Large intestine (tissue), 12 donors: ENCODE measurements at places on chromosomes 16 and 17. TPM values are rescaled to one million over a fixed set of nuclear protein-coding genes. Genes with fewer than 3 reads are reported as not detected.
A peak's percentile ranks its signal among the peaks of the same experiment; 100 is the strongest.

TBX2 gene
- 12.0 TPM for polyA plus RNA-seq

ABCA6 gene
- 1.6 TPM for polyA plus RNA-seq

RND2 gene
- polyA plus RNA-seq = 1.8 TPM

MYH2 gene
- polyA plus RNA-seq = 0.03 TPM

DNA sequence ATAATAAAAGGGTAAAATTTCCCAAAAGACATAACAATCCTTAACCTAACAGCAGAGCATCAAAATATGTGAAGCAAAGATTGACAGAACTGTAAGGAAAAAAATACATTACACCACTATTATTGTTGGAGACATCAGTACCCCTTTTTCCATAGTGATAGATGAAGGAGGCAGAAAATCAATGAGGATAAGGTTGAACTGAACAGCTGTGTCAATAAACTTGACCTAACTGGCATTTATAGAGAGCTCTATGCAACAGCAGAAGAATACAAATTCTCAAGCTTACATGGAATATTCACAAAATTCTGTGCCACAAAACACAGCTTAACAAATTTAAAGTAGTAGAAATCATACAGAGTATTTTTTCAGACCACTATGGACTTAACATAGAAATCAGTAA is 195.0 kb upstream of the ELAC2 start:
- no peak for DNase-seq

- peak; percentile 60 for DNase-seq
Measured at GRCh38 chr16:81266680-81267095, 28.2 kb downstream of the BCO1 start.

GRCh38 chr16:70494202-70494770 is 29.1 kb downstream of the COG4 start:
- DNase-seq = no peak

GRCh38 chr17:67180275-67180674 is 64.7 kb downstream of the HELZ start:
- DNase-seq = no peak

- DNase-seq = no peak
Measured at GRCh38 chr17:19558946-19559345, 25.3 kb downstream of the SLC47A1 start.

DNA sequence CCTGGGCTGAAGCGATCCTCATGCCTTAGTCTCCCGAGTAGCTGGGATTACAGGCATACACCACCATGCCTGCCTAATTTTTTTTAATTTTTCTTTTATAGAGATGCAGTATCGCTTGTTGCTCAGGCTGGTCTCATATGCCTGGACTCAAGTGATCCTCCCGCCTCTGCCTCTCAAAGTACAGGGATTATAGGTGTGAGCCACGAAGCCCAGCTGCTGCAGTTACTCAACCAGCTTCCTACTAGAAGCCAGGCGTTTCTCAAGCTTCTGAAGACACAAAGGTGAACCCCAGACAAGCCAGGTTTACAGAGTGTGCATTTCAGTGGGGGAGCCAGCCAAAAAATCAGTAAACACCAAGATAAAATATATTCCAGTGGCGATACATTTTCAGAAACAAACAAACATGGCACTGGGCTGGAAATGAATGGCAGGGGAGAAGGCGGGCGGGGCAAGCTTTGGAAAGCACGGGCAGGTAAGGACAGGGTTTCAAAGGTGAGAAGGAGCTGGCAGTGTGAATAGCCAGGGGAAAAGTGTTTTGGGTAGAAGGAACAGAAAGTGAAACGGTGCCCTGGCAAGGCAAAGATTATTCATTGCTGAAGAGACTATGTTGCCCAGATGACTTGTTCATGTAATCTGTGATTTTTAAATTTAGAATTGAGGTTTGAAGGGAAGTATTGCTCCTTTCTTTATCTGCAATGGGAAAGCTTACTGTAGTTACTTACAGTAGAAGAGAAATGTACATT is 471.1 kb downstream of the WWOX start:
- DNase-seq = no peak

DNA sequence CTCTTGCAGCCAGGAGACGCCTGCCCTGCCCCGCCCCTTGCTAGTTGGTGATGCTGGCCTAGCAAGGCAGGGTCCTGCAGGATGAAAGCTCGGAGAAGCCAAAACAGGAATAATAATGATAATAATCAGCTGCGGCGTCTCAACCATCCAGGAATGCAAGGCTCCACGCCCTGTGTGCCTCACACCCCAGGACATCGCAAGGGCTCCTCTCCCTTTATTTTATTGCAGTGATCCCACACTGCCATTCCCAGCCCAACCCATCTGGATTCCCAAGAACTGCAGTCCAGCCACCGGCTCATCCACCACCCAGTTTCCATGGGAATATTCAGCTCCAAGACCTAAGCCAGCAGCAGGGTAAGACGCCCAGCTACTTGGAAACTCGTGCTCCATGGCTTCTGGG is 21.0 kb upstream of the ZNF652 start:
- DNase-seq = no peak

DNA sequence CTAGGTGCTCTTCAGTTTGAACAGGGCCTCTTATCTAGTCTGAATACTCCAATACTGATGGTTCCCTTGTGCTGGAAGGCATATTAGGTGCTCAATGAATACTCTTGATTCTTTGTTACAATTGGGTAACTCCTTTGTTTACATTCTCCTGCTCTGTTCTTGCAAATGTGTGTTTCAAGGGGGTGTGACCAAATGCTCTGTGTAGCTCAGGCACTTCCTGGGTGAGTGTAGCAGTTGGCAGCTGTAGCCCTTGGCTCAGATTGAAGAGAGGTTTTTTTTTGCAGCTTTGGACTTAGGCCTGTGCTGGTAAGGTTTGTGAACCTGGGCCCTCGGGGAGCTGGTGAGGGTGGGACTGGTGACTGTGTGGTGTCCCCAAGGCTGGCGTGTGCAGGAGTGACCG is 20.2 kb downstream of the TBCD start:
- DNase-seq = peak; percentile 24

GRCh38 chr17:68148936-68149335 is 98.9 kb upstream of the AMZ2 start:
- DNase-seq = no peak

DNA sequence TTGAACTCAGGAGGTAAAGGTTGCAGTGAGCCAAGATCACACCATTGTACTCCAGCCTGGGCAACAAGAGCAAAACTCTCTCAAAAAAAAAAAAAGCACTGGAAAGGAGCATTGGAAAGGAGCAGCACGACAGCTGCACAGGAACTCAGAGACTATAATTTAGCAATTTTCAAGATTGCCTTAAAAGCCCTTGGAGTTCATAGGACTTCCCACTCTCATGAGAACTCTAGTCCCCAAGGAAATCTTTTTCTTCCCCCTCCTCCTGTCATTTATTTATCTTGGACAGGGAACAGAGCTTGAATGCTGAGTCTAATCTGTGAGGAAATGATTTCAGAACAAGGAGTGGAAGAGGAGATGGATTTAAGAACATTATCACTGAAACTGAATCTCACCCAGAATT is 69.0 kb downstream of the PLXDC1 start:
- DNase-seq = no peak

- no peak for DNase-seq
Measured at GRCh38 chr16:72985995-72986394, 61.9 kb downstream of the ZFHX3 start.

DNA sequence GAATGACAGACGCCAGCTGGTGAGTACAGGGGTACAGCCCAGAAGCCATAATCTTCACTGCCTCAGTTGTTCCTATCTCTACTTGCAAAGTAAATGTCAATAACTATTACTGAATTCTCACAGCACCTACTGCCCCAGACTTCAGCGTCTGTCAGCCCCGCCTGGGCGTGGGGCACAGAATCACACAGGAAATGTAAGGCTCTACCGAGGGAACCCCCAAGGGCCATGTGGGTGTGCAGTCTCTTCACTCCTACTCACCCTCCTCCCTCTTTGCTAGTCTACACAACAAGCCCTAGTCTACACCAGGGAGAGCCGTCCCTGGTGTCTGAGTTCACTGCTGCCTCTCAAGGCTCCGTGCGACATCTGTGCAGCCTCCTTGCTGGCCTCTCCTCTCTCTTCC is 4.5 kb downstream of the NPTX1 start:
- no peak for DNase-seq

DNA sequence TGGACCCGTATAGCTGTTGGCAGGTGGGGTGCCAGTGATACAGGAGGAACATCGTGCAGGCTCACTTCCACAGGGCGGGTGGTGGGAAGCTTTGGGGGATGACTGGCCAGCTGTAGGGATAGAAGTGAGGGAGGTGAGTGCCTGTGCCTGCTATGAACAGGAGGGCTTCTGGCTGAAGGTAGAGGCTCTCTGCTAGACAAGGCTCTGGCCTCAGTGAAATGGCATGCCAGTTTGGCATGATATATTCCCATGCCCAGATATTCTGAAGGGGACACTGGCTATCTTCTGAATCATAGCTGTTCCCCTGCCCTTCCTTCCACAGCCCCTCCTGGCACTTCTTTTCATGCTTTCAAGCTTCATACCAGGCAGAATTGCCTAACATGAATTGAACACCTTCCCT is 19.1 kb downstream of the PHAF1 start:
- no peak for DNase-seq

- DNase-seq = peak; percentile 74
Measured at GRCh38 chr17:4607773-4608187, 23.5 kb downstream of the SMTNL2 start.

GRCh38 chr17:10055262-10055975 is 143.0 kb downstream of the GAS7 start:
- DNase-seq = no peak

- DNase-seq = no peak
Measured at GRCh38 chr16:194516-194915, 14.3 kb downstream of the HBQ1 start.

- DNase-seq = no peak
Measured at GRCh38 chr17:49213399-49213798, 2.9 kb downstream of the ABI3 start.

- DNase-seq = no peak
Measured at GRCh38 chr17:56648321-56648720, 54.8 kb downstream of the NOG start.

DNA sequence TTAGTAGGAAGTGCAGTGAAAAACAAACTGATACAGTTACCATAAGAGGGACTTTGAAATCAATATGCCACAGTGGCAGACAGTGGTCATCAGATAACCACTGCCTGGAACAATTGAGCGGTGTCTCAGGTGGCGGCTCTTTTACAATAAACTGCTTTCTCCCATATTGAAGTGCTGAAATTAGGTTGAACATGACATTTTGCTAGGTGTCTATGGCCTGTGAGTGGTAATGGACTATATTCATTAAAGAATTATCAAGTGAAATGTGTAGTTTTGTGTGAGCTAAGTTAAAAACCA is 214.7 kb downstream of the RPTOR start:
- peak; percentile 29 for DNase-seq

GRCh38 chr17:57733085-57733484 is 12.0 kb downstream of the CCDC182 start:
- no peak for DNase-seq
